ENCODE measurements at places on chromosomes 13 and 19.

DNA sequence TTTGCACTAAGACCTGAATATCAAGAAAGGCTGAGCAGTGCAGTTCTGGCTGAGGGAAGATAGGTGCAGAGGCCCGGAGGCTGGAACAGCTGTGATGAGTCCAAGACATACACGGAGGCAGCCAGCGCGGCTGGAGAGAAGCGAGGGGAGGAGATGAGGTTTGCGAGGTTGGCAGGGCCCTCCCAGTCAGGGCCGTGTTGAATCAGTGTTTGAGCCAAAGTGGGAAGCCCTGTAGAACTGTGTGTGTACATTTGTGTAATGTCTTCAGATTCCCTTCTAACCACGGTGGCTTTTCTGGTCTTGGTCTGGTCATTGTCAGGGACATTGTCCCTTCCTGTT, 34.9 kb downstream of the PAK4 start:
- DNase-seq, result peak; percentile 48

- no peak for DNase-seq
Measured at GRCh38 chr13:49278211-49278610, 30.5 kb downstream of the CDADC1 start.

DNA sequence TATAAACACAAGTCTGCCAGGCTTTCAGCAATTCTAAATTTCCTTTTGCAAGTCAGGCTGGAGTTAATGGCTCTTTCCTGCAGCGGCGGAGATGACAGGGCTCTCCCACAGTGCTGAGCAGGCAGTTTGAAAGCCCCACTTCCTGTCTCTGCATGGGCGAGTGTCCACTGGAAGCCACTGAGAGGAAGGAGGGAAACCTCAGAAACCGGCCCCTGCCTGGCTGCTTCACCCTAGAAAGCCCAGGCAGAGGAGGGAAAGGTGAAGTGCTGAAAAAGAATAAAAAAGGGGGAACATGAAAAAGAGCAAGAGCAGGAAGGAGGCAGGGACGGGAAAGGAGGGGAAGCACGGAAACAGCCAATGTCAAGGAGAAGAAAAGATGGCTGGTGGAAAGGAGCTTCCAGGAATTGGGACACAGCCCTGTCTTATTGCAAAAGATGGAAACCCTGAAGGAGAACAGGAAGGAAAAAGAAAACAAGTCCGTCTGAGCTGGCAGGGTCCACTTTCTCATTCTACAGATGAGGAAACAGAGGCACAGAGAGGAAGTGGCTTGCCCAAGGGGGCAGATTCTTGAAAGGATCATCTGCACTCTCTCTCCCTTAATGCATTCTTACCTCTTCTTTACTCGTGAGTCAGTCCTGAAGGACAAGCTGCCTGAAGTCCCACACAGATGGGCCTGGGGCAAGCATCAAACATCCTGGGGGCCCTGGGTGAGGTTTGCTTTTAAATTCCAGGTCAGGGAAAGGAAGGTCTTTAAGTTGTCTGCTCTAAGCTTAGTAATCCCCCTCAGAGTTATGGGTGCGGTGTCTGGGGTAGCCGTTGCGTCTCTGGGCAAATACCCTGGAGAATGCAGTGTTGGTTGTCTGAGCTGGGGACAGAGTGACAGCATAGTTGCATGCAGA, 38.8 kb upstream of the ALOX5AP start:
- no peak for DNase-seq

DNA sequence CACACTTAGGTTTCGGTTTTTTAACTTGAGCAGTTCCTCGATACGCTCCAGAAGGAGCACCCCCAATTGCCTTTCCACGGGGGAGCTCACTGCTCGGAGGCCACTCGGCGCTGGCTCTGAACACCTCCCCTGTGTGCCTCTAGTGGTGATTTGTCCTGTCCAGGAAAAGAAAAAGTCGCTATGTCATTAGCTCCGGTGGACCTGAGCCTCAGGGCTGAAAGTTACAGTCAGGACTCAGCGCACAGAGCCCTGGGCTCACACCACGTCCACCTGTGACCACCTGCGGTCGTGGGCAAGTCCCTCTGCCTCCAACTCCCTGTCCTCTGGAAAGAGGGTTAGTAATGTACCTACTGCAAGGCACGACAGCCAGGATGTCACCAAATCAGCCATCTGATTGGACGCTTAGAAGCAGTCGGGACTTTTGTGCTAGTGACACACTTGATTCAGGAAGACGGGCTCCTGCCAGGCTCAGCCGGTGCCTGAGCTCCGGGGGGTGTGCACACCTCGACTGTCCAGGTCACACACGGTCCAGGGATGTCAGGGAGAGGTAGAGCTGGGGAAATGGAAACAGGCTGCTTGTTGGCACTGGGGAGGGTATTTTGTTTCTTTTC, 3.9 kb upstream of the TMPRSS9 start:
- no peak for DNase-seq

DNA sequence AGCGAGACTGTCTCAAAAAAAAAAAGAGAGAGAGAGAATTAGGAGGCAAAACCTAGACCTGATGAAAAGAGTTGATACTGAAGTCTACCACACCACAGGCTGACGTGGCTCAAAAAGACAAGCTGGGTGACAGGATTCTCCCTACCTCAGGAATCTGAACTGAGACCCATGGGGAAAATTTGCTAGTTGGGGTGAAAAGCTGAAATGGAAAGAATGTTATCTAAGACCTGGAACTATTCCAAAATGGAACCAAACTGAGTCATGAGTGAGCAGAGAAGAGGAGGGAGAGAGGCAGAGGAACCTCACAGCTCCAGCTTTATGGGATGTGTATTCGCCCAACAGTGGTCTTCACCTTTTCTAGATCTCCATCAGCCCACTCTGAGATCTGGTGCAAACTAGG, 11.7 kb downstream of the SMG9 start:
- peak; percentile 84 for DNase-seq

DNA sequence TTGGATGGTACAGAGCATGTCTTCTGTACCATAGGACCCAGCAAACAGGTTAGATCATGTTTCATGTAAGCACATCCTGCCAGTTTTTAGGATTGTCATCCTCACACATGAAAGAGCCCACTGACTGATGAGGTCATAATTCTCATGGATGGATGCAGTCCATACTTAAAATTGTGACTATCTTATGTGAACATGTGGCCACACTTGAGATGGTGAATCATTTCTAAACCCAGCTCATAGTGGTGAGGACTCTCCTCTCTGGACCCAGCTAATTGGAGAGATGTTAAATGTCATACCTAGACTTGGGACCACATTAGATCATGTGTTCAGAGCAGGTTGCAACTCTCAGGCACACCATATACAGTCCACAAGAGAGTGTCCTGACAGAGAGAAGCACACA, 24.8 kb upstream of the ZNF254 start:
- DNase-seq, result no peak

- DNase-seq, result no peak
Measured at GRCh38 chr19:17527326-17527725, 15.9 kb downstream of the PGLS start.

DNA sequence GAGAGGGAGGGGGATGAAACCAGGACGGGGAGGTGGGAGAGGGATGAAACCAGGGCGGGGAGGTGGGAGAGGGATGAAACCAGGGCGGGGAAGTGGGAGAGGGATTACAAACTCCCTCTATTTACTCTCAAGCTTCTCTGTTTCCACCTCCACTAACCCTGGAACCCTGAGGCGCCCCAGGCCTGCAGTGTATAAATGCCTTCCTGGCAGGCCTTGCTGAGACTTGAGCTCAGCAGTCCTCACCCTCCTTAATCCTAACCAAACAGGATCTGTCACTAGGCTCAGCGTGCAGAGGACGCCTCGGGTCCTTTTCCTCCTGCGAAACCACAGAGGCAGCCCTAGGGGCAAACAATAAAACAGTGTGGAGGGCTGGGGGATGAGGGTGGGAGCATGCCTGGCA, 32.1 kb upstream of the OR1M1 start:
- no peak for DNase-seq

GRCh38 chr19:54233941-54234340, 8.6 kb downstream of the LILRA6 start:
- DNase-seq, result no peak

- DNase-seq, result no peak
Measured at GRCh38 chr19:14102756-14103155, 12.2 kb upstream of the SAMD1 start.

Measured in NCI-H226 (cell line).